Hematopoietic multipotent progenitor cell (in vitro differentiated cells): ENCODE measurements at places on chromosomes 5 and 9.

DNA sequence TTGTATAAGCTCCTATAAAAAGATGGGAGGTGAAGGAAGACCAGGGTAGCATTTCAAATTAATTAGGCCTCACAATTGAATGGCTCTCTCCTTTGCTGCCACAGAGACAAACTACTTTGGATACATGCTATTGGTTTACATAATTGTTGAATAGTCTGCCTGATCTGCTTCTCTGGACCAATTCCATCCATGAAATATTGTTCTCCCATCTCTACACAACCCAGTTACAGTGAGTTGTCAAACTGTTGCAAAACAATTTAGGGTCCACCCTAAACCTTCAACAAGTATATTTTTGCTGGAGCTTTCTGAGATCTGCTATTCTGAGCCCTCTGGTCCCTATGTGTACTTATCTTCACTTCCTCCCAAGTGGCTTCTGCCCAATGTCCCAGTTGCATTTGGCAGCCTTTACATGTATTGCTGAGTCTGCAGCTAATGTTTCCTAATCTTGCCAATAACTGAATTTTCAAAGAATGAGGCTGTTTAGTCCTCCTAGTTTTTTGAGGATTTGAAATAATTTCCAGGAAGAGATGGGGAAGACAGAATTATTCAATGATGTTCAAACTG, 38.9 kb downstream of the AGTPBP1 start:
- DNase-seq, result no peak

GRCh38 chr9:97548819-97549540, 47.5 kb downstream of the TMOD1 start:
- no peak for DNase-seq

- DNase-seq, result no peak
Measured at GRCh38 chr9:78930281-78930680, 633.4 kb downstream of the PSAT1 start.

- no peak for DNase-seq
Measured at GRCh38 chr5:1291611-1292080, 3.2 kb downstream of the TERT start.

GRCh38 chr5:73827106-73827450, 201.1 kb downstream of the ARHGEF28 start:
- DNase-seq, result no peak

DNA sequence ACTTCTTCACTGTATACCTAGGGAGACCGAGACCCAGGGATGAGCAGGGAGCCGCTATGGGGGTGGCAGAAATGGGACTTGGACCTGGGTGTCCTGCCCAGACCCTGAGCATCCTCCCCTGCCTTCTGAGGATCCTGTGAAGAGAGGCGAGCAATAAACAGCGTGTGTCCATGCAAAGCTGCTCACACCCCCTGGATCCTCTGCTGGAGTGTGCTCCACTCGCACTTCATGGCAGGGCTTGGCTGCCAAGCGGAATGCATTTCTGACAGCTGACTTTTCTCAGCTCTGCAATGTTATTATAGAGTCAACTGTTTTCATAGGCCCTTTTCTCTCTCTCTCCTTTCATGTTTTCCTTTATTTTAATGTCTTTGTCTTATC, 31.0 kb upstream of the ALDH1B1 start:
- no peak for DNase-seq

DNA sequence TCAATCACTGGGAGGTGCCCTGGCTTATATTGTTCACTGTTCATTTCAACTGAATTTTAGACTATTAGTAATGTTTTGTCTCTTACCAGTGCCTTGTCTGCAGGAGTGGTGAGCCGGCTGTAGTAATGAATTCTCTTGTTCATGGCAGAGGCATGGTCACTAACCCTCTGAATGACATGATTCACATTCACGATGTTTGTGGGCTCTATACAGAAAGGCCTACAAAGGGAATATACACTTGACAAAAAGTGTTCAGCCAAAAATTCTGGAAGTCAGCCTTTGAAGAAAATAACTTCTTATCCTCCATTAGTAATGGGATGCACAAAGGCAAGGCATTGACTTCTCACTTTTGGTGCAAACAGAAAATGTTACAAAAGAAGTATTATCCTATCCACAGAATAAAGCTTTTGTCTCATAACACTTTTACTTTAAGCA, 39.6 kb downstream of the SLC38A9 start:
- no peak for DNase-seq
